ENCODE measurements at places on chromosomes 6 and 20. TPM values are rescaled to one million over a fixed set of nuclear protein-coding genes. Genes with fewer than 3 reads are reported as not detected.

The RSPH4A gene
- 0.13 TPM for total RNA-seq

The C6orf15 gene
- not detected for total RNA-seq

The RBPJL gene
- not detected for total RNA-seq

The SCAND1 gene
- 80.4 TPM for total RNA-seq

The ACTL10 gene
- 4.2 TPM for total RNA-seq

The PTPN1 gene
- total RNA-seq = 62.8 TPM

The ASCC3 gene
- 74.1 TPM for total RNA-seq

The DNMT3B gene
- 4.0 TPM for total RNA-seq

Measured in pulmonary artery endothelial cell (primary cell).